AML-193 (cell line): ENCODE measurements at places on chromosomes 12 and 14.

- no peak for DNase-seq
These were observed 23.9 kb upstream of the MAP1LC3B2 start for GRCh38 chr12:116535241-116535640.

- DNase-seq: no peak
These were observed 124.3 kb upstream of the SLC38A4 start for GRCh38 chr12:46950094-46950493.

DNA sequence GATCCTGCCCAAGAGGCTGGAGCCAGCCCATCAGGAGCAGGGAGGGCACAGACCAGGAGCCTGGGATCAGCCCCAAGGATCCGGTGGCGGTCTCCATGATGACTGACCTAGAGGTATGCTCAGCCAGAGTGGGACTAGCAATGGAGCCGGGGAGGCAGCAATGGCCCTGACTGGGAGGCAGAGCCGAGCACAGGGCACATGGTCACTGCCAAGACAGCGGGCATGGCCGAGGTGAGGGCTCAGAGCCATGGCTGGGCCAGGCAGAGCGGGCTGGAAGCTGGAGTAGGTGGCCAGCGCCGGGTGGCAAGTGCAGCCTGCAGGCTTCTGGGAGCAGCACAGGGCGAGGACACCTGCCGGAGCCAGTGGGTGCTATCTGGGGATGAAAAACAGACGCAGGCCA is 259.3 kb downstream of the BCL11B start:
- no peak for DNase-seq

DNA sequence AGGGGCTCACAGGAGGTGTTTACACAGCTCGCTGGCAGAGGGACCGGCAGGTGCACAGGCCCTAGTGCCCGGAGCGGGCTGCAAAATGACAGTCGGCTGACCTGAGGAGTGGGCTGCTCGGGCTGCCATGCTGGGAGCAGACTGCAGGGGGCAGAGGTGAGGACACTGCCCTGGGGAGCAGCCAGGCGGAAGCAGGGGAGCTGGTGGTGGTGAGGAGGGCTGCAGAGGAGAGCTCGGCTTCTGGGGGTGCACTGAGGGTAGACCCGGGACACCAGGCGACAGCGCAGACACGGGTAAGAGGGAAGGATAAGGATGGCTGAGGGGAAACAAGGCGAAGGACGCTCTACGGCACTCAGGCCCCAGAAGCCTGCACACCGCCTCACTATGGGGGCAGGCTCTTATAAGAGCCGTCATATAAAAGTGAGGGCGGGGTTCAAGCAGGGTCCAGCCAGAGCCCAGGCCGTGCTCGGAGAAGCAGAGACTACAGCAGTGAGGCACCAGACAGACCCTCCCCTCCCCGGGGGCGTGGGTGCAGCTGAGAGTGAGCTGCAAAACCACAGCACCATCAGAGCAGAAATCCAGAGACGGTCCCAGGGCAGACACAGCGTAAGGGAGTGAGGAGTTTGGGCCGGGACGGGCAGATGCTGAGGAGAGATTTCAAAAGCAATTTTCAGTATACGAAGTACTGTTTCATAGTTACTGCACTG is 62.5 kb downstream of the CCDC88C start:
- peak; percentile 5 for DNase-seq

- no peak for DNase-seq
These were observed 21.6 kb downstream of the C12orf71 start for GRCh38 chr12:27060740-27061139.
